GM03348 (cell line): ENCODE measurements at places on chromosomes 13 and 19.

- peak; percentile 95 for DNase-seq
Observed at GRCh38 chr19:1241417-1242095, at the start of gene ATP5F1D. ATP5F1D (plus strand) TSS chr19:1241751; CDS start chr19:1241851, 100 bp downstream.

- DNase-seq: no peak
Observed at GRCh38 chr19:35498220-35498619, 8.0 kb upstream of the KRTDAP start.

GRCh38 chr13:49029570-49029969 is 53.9 kb downstream of the FNDC3A start:
- DNase-seq: no peak

DNA sequence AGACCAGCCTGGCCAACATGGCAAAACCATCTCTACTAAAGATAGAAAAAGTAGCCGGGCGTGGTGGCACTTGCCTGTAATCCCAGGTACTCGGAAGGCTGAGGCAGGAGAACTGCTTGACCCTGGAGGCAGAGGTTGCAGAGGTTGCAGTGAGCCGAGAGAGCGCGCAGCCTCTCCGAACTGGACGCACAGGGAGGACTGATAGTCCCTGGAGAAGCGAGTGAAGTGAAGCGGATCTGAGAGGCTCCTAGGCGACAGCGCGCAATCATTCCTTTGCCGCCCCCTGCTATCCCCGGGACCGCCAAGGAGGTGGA is 233 bp downstream of the ZNF561 start:
- no peak for DNase-seq

DNA sequence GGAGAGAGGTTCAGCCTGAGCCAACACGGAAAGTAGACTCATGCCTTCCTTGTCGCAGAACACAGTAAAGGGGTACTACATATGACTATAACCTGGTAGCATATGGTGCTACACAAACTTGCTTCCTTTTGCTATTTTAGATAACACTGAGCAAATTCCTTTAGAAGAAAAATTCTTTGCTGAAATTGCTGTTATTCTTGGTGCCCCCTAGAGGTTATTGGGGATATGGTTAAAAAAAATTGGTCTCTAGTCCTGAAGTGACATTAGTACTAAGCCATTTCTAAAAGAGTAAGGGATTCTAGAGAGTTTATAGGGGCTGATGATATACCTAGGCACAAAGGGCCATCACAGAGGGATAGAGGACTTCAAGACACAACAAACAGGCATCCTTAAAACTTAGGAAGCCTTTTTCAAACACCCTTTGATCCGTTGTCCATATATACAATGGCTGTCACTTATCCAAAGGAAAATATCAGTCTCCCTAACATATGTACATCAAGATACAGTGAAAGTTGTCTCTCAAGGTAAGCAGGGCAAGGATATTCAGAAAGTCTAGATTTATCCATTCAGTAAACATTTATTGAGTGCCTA is 13.9 kb upstream of the HS6ST3 start:
- DNase-seq: peak; percentile 52

GRCh38 chr13:112639521-112639920 is 50.3 kb upstream of the ATP11A start:
- DNase-seq: no peak

GRCh38 chr13:71067165-71067815 is 799.7 kb downstream of the DACH1 start:
- DNase-seq: no peak
